ENCODE measurements at places on chromosomes 6 and 20.

- DNase-seq = no peak
These were observed 135.1 kb upstream of the B3GAT2 start for GRCh38 chr6:71091956-71092355.

- no peak for DNase-seq
These were observed 651 bp upstream of the CCND3 start for GRCh38 chr6:41942067-41942851.

GRCh38 chr20:24777746-24778145 lies 171.3 kb upstream of the CST7 start:
- no peak for DNase-seq

DNA sequence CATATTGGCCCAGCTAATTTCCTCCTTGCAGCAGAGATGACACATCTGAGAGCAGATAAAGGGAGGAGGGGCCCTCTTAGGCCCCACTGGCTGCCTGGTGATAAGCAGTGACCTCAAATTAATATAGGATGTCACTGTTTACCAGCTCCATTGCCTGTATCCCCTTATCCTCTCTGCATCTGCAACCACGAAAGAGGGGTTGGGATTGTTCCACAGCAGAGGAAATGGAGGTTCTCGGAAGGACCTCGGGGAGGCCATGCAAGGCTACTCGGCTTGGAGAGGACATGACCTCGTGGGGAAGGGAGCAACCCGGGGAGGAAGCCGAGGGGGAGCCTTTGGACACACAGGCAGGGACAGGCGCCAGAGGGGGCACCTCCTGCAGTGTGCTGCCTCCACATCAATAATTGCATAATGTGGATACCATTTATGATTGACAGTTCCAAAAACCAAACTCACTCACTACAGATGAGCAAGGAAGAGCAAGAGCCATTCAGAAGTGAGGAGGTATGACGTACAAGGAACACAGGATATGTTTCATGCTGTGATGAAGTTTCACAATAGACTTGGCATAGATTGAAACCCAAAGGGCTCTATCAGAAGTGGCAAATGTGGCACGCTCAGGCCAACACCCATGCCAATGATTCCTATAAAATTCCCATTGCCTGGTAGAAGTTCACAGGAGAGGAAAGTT lies 177.2 kb upstream of the RNF24 start:
- peak; percentile 56 for DNase-seq

DNA sequence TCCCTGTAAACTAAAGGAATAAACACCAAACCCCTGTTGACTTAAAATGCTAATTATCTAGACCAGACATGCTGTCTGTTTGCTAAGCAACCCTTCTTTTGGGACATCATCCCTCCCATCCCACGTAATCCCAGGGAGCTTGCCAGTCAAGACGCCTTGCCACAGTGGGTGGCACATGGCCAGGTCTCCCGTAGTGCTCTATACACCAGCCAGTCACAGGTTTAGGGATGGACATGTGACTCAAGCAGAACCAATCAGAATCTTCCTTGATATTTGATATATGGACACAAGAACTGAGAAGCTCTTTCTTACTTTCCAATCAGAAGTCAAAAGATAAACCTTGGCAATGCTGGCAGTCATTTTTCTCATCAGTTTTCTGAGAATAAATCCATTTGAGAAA lies 60.0 kb downstream of the CNKSR3 start:
- no peak for DNase-seq

GRCh38 chr6:149990661-149991471 lies 27.1 kb downstream of the ULBP1 start:
- no peak for DNase-seq

DNA sequence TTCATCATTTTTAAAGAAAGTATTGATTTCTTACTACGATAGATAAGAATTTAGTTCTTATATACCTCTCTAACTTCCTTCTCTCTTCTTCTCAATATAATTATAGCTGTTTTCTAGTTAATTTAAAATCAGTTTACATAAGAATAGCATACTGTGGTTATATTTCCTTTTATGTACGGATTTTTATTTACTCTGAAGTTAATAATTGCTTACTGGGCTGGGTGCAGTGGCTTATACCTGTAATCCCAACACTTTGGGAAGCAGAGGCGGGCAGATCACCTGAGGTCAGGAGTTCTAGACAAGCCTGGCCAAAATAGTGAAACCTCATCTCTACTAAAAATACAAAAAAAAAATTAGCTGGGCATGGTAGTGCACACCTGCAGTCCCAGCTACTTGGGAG lies 9.7 kb downstream of the ACSS2 start:
- DNase-seq = no peak

GRCh38 chr20:44614525-44614924 lies 32.1 kb downstream of the PKIG start:
- no peak for DNase-seq

- DNase-seq = no peak
These were observed 766 bp downstream of the SLC16A10 start for GRCh38 chr6:111087871-111088667.

- DNase-seq = no peak
These were observed 192.6 kb upstream of the SALL4 start for GRCh38 chr20:51994751-51995417.

GRCh38 chr6:166253778-166254204 lies 54.4 kb downstream of the PRR18 start:
- DNase-seq = no peak

GRCh38 chr6:157650801-157651200 lies 172.2 kb upstream of the SNX9 start:
- no peak for DNase-seq

DNA sequence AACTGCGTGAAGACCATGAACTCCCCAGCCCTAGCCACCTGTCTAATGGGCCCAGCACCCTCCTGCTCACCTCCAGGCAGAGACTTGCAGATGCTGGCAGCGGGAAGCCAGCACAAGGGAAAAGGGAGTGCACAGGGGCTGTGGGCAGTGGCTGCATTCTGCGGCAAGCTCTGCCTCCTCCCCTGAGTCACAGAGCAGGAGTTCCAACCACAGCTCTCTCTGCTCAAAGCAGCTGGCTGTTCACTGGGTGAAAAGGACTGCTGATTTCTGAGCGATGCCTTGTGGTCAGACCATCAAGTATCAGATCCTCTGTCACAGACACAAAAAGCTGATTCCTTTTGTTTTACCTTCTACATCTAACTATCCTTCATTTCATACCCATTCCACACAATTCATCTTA lies 10.5 kb downstream of the NKX2-2 start:
- peak; percentile 89 for DNase-seq

DNA sequence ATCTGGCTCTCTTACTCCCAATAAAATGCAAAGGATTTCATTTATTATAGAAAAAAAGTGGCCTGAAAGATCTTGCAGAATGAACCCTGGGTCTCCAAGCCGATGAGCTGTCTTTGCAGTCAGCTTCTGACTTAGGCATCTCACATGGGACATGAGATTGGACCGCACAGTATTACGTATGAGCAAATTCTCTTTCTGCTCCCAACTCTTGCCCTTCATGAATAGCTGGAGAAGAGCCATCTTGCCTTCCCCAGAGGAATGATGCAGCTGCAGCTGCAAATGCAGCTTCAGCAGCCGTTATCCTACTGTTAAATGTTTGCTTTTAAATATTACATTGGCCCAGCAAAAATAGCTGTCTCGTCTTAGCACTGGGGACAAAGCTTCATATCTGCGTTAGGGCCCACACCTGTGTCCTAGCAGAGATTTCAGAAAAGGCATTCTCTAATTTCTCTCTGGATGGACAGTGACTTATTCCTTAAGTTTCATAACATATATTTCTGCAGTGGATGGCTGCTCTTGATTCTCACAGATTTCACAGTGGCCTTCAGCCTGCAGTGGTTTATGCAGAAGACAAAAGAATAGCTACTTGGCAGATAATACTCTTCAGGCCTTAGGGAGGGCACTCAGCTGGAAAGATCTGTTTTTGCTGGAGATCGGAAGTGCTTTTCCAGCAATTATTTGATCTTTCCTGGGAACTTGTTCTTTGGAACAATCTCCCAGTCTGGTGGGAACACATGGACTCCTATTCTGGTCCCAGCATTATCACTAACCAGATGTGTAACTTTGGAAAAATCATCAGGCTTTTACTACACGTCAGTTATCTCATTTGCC lies 129.2 kb downstream of the FYN start:
- DNase-seq = no peak

- no peak for DNase-seq
These were observed 137.6 kb upstream of the ECI2 start for GRCh38 chr6:4272996-4273395.

DNA sequence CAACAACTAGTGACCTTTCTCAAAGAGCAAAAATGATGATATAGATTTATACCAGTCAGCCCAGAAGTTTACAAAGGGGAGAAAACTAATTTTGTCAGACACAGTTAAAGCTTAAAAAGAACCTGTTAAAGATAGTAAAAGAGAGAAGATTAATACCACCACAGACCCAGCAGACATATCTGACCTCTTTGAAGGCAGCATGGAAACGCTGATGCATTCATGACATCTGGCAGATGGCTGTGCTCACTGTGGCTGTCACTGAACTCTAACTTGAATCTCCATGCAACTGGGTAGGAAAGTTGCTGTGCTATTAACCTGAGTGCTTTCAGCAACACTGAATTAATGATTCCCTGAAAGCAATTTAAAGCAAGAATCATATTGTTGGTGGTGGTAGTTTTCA lies 159.8 kb upstream of the PRDM1 start:
- DNase-seq = no peak

DNA sequence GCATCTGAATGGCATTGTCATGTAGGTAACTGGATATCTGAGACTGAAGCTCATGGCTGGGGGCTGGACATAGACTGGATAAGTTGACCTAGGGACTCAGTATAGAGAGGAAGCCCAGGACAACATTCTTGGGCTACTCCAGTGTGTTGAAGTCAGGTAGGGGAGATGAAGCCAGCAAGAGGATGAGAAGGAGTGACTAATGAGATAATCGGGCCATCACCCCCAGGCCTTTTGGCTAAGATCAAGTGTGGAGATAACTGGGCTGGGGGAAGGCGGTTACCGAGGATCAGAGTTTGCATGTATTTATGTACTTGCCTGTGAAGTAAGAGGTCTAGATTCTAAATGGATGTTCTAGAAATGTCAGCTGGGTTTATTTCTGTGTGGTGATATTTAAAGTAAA lies 73.4 kb downstream of the ELOVL2 start:
- DNase-seq = no peak

GRCh38 chr20:51759769-51760510 lies 8.2 kb downstream of the ATP9A start:
- no peak for DNase-seq

GRCh38 chr6:113539202-113539601 lies 317.9 kb upstream of the MARCKS start:
- no peak for DNase-seq

DNA sequence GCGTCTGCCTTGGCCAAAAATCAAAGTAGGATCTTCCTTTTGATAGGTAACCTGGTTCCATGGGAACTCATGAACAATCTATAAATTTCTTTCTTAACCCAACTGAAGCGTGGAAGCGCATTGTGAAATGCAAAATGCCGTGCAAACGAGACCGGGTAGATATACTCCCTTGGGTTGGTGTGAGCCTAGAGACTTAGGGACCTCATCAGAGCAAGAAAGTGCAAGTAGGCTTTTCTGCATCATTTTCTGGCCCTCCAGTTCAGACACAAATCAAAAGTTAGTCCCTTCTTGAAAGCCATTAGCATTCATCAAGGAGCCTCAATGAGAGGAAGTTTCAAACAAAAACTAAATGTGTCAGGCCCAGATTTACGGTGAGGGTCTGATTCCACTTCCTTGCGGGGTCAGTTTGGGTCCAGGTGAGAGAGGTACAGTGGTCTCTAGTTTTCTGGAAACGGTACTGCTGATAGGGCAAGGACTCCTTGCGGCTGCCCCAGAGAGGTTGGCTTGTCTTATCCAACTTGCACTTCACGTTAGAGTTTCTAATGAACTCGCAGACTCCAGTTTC lies 5.3 kb upstream of the ZNF184 start:
- no peak for DNase-seq

- DNase-seq = no peak
These were observed 197.9 kb downstream of the LRFN2 start for GRCh38 chr6:40389254-40389653.
